Activated T-helper 1 cell treated with anti-CD3 and anti-CD28 coated beads, Interleukin-12 subunit alpha, Interleukin-12 subunit beta, Interleukin-2, Interleukin-4 antibody, amounts not matched to agents 30 ng/mL and 10 ng/mL and 1 ng/mL, durations not matched to agents 14 hours and 24 hours and 36 hours (primary cell): ENCODE measurements at places on chromosomes 16 and 17. TPM values are rescaled to one million over a fixed set of nuclear protein-coding genes. Genes with fewer than 3 reads are reported as not detected.

Gene FZD2
- not detected in 2 replicates for total RNA-seq

Gene C17orf78
- total RNA-seq: not detected in 2 replicates

Gene NR1D1
- 8.7 and 9.6 TPM in 2 replicates for total RNA-seq

Gene SMIM5
- total RNA-seq: 0.05 TPM in 1 of 2 replicates, not detected in the other

Gene PKMYT1
- total RNA-seq: 151 and 152 TPM in 2 replicates

Gene TBX2
- not detected in 2 replicates for total RNA-seq

DNA sequence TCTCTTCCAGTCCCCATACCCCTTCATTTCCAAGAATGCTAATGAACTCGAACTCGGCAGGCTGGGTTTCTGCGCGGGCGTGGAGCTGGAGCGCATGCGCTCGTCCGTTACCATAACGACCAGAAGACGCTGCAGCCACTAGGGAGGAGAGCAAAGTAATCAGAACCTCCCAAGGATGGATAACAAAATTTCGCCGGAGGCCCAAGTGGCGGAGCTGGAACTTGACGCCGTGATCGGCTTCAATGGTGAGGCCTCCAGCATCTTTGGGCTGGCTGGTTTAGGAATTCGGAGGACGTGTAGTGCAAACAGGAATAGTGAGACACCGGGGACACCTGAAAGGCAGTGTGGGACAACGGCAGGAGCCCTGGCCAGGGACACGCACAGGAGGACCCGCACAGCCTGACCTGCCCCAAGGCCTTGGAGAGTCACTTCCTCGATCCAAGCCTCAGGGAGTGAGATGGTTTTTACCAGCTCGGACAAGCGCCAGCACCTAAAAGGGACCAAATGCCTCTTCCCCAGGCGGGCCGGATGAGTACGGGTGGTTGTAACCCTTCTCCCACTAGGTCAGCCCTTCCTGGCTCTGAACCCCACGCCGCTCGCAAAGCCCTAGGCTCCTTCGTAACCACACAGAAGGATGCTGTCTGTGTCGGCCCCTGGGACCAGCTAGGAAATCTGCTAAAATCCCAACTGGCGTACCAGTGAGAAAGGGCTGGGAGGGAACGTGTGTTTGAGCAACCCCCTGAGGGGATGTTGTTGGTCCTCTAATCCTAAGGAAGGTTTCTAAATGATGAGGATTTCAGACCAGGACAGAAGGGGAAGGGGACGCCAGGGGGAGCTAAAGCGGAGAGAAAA is at the start of gene CFAP52:
CFAP52 (plus strand) TSS at position 122 of the 852 bp plus-strand sequence; CDS start at position 176, 54 bp downstream.
- peak within 1 kb of the TSS; percentile 99 for H3K4me3 ChIP-seq
- H3K4me1 ChIP-seq: peaks cover 18% of the 10 kb centered on the region
- H3K27me3 ChIP-seq: peaks cover 5% of the 10 kb centered on the region
- peak within 1 kb of the TSS; percentile 83 for H3K27ac ChIP-seq

- no peaks in the 10 kb centered on the region for H3K4me1 ChIP-seq
- H3K27me3 ChIP-seq: peaks cover 6% of the 10 kb centered on the region
- no peak for DNase-seq
Observed at GRCh38 chr16:78675951-78676792, 576.7 kb downstream of the WWOX start.

DNA sequence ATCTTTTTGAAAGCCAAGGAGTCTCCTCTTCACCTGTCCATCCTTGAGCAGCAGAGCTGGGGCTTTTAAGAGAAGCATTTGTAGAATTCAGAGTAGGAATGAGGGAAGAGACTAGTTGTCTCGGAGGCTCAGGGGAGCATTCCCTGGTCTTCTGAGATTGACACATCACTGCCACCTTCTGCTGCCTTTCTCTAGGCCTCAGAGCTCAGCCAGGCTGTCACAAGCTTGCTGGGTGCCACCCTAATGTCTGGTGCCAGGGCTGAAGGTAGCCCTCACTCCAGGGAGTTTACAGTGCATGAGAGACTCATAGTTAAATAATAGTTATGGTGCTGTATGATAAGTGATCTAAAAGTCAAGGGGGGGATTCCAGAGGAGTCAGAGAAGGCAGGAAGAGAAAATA is 39.7 kb downstream of the B9D1 start:
- H3K27me3 ChIP-seq: peaks cover 5% of the 10 kb centered on the region
- H3K4me1 ChIP-seq: no peaks in the 10 kb centered on the region
- DNase-seq: no peak

GRCh38 chr17:40175928-40176753 is 1.1 kb upstream of the RAPGEFL1 start:
- peak overlapping the region; percentile 51 for H3K4me3 ChIP-seq
- H3K4me1 ChIP-seq: peaks cover 8% of the 10 kb centered on the region
- H3K36me3 ChIP-seq: peaks cover 38% of the 10 kb centered on the region
- no peak for DNase-seq
- no peaks in the 10 kb centered on the region for H3K27me3 ChIP-seq
- H3K27ac ChIP-seq: peak overlapping the region; percentile 70

DNA sequence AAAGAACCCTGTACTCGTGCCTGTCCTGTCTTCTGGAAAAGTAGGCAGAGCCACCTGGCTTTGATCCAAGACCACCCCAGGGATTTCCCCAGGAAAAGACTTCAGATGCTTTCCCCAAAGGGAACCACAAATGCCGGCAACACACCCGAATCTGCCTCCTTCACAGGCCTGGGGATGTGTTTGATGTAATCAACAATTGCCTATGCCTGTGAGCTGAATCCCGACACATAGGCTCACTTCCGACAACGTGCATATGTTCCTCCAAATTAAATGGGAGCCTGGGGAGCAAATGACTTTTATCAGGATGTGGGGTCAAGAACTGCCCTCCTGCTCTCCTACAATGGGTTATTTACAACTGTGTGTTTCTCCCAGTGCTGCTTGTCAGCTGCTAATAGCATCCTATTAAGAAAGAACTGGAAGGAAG is 535.2 kb upstream of the CDH11 start:
- no peak overlapping the region for H3K27ac ChIP-seq
- H3K4me1 ChIP-seq: no peaks in the 10 kb centered on the region
- H3K4me3 ChIP-seq: no peak overlapping the region
- no peaks in the 10 kb centered on the region for H3K36me3 ChIP-seq
- no peak for DNase-seq
- no peaks in the 10 kb centered on the region for H3K27me3 ChIP-seq

- H3K4me1 ChIP-seq: peaks cover 5% of the 10 kb centered on the region
- H3K27me3 ChIP-seq: peaks cover 70% of the 10 kb centered on the region
- no peak overlapping the region for H3K4me3 ChIP-seq
Observed at GRCh38 chr17:38571833-38572668, 33.7 kb downstream of the SRCIN1 start.

DNA sequence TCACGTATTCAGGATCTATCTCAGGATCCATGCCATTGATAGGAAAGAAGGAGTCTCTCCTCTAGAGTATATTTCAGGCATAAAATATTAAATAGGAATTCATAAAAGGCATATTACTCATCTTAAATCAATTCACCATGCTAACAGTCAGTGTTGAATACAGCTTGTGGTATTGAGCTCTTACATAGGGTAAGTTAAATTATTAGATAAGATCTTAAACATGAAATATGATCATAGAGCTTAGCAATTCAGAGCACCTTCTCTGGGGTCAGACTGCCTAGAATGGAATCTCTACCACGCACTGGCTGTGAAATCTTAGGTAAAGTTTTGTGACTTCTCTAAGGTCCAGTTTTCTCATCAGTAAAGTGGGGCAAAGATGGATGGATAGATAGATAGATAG is 20.7 kb downstream of the MARCHF10 start:
- DNase-seq: no peak
- no peaks in the 10 kb centered on the region for H3K4me1 ChIP-seq
- no peak overlapping the region for H3K4me3 ChIP-seq
- H3K36me3 ChIP-seq: no peaks in the 10 kb centered on the region
- H3K27me3 ChIP-seq: peaks cover 11% of the 10 kb centered on the region

DNA sequence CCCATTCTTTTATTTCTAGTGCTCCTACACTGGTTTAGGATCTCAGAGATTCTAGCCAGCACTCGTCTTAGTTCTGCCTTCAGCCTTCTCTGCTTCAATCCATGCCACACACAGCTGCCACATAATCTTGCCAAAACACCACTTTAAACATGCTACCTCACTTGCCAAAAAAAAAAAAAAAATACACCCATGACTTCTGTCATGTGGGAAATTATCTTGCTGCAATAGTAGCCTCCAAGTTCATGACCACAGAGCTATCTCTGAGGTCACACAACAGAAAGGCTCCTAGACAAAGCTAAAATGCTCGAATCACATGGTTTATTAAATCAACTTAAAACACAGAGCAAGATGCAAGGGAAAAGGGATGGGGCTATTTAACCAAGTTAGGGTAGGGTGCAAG is 18.1 kb downstream of the FZD2 start:
- H3K4me1 ChIP-seq: no peaks in the 10 kb centered on the region
- no peak for DNase-seq
- H3K27me3 ChIP-seq: peaks cover 20% of the 10 kb centered on the region
- H3K36me3 ChIP-seq: no peaks in the 10 kb centered on the region
- H3K27ac ChIP-seq: no peak overlapping the region

DNA sequence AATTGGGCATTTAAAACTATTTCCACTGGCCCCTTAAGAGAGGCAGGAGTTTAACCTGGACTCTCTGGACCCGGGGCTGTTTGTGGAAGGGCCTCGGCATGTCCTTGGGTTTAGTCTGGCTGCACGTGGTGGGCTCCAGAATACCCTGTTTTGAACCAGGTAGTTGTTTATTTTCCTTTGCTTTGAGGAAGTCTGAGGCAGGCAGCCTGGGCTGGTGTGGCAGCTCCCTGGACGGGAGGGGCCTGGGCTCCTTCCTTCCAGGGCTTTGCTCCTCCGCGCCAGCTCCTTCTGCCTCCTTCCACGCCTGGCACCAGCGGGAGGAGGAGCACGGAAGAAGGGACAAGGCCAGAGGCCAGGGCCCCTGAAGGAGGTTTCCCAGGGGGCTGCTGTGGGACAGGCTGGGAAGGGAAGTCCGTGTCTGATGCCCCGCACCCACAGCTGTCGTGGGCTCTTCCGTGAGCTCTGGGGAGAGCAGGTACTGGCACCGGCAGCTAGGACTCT is 15.5 kb downstream of the BANP start:
- peaks cover 46% of the 10 kb centered on the region for H3K4me1 ChIP-seq
- peaks cover 26% of the 10 kb centered on the region for H3K36me3 ChIP-seq
- H3K27ac ChIP-seq: peak overlapping the region; percentile 12
- H3K4me3 ChIP-seq: no peak overlapping the region
- DNase-seq: no peak

GRCh38 chr16:57314161-57314785 is 29.8 kb upstream of the PLLP start:
- no peaks in the 10 kb centered on the region for H3K36me3 ChIP-seq
- H3K27ac ChIP-seq: no peak overlapping the region

- peaks cover 50% of the 10 kb centered on the region for H3K4me1 ChIP-seq
- no peak for DNase-seq
- H3K4me3 ChIP-seq: no peak overlapping the region
- H3K36me3 ChIP-seq: peaks cover 31% of the 10 kb centered on the region
Observed at GRCh38 chr16:4110680-4111079, 5.6 kb downstream of the ADCY9 start.

DNA sequence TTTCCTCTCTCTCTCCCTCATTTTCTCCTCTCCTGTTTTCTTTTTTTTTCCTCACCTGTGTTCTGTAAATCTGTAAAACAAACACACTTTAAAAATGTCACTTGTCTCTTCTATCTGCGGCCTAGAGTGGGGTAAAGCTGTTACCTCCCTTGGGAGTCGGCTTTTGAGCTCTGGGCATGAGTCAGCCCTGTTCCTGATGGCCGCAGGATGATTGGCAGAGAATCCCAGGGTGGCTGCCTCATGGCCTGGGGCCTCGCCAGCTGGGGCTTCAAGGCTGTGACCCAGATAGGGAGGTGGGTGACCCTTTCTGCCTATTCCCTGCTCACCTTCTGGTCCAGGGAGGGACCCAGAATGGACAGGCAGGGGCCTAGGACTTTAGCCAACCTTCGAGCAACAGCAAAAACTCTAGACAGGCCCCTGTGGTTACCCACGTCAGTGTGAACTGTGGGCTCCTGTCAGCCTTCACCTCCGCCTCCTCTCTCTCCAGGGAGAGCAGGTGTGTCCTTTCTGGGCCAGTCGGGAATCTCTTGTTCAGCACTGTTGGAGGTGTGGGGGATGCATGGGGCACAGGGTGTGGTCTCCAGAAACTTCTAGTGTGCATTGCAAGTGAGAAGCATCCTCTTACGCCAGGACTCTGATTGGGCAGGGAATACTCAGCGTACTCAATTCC is 87.4 kb downstream of the RAP1GAP2 start:
- H3K36me3 ChIP-seq: no peaks in the 10 kb centered on the region
- H3K27me3 ChIP-seq: no peaks in the 10 kb centered on the region
- no peak for DNase-seq
- no peaks in the 10 kb centered on the region for H3K4me1 ChIP-seq
- no peak overlapping the region for H3K4me3 ChIP-seq

DNA sequence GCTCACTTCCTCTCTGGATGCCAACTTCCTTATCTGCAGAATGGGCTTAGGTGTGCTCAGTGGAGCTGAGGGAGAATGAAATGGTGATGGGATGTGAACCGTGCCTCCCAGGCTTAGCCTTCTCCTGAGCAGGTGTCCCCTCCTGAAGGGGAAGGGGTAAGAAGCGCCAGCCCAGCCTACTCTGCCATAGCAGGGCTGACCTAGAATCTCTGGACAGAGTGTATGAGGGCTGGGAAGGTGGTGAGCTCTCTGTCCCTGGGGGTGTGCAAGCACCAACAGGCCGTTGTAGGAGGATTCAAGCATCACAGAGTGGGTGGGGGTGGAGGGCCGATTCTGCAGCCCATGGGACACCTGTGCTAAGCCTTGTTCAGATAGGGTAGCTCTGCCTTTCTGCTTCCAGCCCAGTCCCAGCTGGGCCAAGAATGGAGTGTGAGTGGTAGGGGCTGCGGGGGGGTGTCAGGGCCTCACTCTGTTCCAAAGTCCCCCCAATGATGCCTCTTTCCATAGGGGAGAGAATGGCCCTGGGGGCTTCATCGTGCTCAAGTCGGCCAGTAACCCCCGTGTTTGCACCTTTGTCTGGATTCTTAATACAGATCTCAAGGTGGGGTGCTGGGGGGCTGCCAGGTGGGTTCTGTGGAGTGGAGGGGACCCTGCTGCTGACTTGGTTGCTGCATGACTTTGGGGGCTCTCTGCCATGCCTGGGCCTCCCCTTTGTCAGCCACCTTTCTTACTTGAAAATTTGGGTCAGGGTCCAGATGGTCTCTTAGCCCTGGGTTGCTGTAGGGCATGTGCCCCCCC is 3.2 kb upstream of the TCAP start:
- H3K27me3 ChIP-seq: peaks cover 7% of the 10 kb centered on the region
- H3K4me3 ChIP-seq: no peak overlapping the region
- H3K27ac ChIP-seq: no peak overlapping the region
- peaks cover 12% of the 10 kb centered on the region for H3K36me3 ChIP-seq

GRCh38 chr17:39212841-39213480 is 12.8 kb downstream of the STAC2 start:
- H3K27ac ChIP-seq: no peak overlapping the region
- no peak for DNase-seq
- H3K4me1 ChIP-seq: peaks cover 8% of the 10 kb centered on the region
- H3K27me3 ChIP-seq: peaks cover 25% of the 10 kb centered on the region
- no peaks in the 10 kb centered on the region for H3K36me3 ChIP-seq

GRCh38 chr16:28927815-28928214 is 2.8 kb upstream of the RABEP2 start:
- H3K4me1 ChIP-seq: peaks cover 27% of the 10 kb centered on the region
- no peak overlapping the region for H3K27ac ChIP-seq
- H3K4me3 ChIP-seq: no peak overlapping the region
- no peaks in the 10 kb centered on the region for H3K36me3 ChIP-seq
- no peak for DNase-seq
